ENCODE measurements at places on chromosomes 1 and 21.
A peak's percentile ranks its signal among the peaks of the same experiment; 100 is the strongest.

GRCh38 chr1:40802742-40803113, 19.1 kb downstream of the KCNQ4 start:
- DNase-seq, result no peak

GRCh38 chr1:170194451-170194850, 48.7 kb downstream of the NTMT2 start:
- DNase-seq, result no peak

DNA sequence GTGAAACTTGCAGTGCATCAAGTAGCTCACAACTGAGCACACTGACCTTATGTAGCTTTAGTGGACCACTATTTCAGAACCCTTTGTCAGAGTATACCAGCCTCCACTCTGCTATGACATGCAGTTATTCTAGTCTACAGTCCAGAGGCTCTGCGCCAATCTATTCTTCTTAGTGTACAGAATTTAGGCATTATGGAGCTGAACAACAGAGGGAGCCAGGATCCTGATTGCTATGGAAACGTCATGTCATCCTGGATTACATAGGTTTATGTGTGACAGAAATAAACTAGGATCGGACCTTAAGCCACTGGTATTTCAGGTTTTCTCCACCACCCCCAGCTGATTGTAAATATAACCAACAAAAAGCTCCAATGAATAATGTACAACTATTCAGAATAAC, 48.1 kb upstream of the EEIG2 start:
- DNase-seq, result no peak

GRCh38 chr1:236156512-236157208, 14.3 kb downstream of the GPR137B start:
- DNase-seq, result no peak

- no peak for DNase-seq
Measured at GRCh38 chr21:43023175-43023574, 48.8 kb downstream of the PKNOX1 start.

GRCh38 chr21:38433471-38433870, 64.8 kb downstream of the ERG start:
- DNase-seq, result no peak

GRCh38 chr21:33127154-33127867, 57.4 kb downstream of the OLIG1 start:
- no peak for DNase-seq

- no peak for DNase-seq
Measured at GRCh38 chr1:9169601-9170137, 40.8 kb upstream of the GPR157 start.

GRCh38 chr1:184545601-184546000, 158.8 kb downstream of the C1orf21 start:
- peak; percentile 49 for DNase-seq

- no peak for DNase-seq
Measured at GRCh38 chr1:31736675-31737074, 27.5 kb downstream of the ADGRB2 start.
